ENCODE measurements at places on chromosomes 1 and 21. TPM values are rescaled to one million over a fixed set of nuclear protein-coding genes. Genes with fewer than 3 reads are reported as not detected.

Gene VHLL
- total RNA-seq = not detected

Gene KIF14
- total RNA-seq = 0.27 TPM

Gene ADAMTS1
- total RNA-seq = 116 TPM

Gene SPRR2D
- total RNA-seq = not detected

Gene MAB21L3
- under 0.01 TPM for total RNA-seq

Gene HES5
- not detected for total RNA-seq

Gene PEAR1
- 4.2 TPM for total RNA-seq

DNA sequence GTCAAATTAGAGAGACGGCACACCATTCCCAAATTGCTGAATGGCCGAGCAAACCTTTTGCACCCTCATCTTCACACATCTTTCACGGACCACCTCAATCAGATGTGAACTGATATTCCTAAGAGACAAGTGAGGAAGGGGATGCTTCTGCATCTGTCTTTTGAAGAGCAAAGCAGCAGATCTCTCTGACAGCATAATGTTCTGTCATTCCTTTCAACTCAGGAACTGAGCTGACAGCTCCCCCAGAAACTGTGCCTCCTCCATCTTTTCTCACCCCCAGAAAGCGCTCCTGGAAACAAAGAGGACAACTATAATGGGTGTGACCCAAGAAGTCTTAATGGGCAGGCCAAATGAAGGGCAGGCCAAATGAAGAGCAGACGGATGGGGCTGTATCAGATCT lies 256.4 kb downstream of the C1orf94 start:
- no peaks in the 10 kb centered on the region for H3K27me3 ChIP-seq
- H3K4me3 ChIP-seq = no peak overlapping the region
- no peak overlapping the region for H3K27ac ChIP-seq

DNA sequence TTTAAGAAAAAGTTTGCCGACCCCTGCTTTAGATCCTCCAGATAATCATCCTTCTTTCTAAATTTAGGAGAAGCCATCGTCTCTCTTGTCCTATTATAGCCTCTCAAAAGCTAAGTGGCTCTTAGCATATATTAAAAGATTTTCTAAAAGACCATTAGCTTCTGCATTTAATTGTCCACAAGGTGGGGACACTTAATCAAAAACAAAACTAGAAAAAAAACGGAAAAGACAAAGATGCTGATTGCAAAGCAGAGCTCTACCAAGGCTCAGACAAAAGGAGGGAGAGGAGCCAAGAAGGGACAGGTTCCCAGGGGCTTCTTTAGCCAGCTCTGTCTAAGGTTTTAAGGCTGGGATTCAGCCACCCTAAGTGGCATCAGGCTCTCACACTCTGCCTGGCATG lies 128.3 kb upstream of the HMGB4 start:
- no peak for DNase-seq
- no peaks in the 10 kb centered on the region for H3K36me3 ChIP-seq
- no peak overlapping the region for H3K27ac ChIP-seq
- H3K4me3 ChIP-seq = no peak overlapping the region

GRCh38 chr1:20555025-20555757 lies 2.8 kb downstream of the FAM43B start:
- no peaks in the 10 kb centered on the region for H3K4me1 ChIP-seq
- no peak overlapping the region for H3K27ac ChIP-seq
- H3K27me3 ChIP-seq = peaks cover 42% of the 10 kb centered on the region
- H3K4me3 ChIP-seq = no peak overlapping the region
- DNase-seq = peak; percentile 67
- H3K36me3 ChIP-seq = no peaks in the 10 kb centered on the region

DNA sequence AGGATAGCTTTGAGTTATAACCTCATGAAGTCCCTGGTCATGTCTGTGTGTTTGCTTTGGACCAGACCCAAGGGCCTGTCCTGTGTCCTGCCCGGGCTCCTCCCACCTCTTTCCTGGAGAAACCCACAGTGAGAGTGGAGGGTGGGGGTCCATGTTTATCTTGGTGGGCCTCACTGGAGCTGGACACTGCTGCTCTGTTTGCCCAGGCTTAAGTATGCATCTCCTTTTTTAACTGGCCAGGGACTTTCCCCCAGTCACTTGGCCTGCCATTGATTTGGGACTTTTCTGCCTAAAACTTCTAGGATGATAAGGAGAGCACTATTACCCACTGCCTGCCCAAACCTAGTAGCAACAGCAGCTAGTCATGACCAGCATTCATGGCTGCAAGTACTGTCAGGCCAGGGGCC lies 49.8 kb downstream of the DDR2 start:
- H3K27me3 ChIP-seq = no peaks in the 10 kb centered on the region
- no peaks in the 10 kb centered on the region for H3K36me3 ChIP-seq
- H3K27ac ChIP-seq = peak overlapping the region; percentile 61
- H3K4me3 ChIP-seq = no peak overlapping the region

DNA sequence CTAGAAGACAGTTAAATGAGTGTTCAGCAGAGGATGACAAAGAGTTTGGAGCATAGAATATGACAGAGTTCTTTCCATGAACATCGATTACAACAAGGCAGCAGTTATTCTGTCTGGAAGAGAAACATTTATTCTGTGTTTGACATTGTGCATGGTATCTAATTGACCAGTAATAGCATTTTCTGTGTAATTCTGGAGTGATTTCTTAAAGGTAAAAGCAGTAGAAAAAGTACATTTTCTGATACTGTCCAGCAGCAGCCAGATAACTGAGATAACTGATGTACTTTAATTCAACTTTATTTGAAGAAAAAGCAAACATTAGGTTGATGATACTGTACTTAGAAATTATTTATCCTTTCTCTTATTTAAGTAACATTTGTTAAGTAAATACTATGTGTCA lies 497.1 kb downstream of the AGBL4 start:
- H3K4me3 ChIP-seq = no peak overlapping the region
- no peak overlapping the region for H3K27ac ChIP-seq
- H3K36me3 ChIP-seq = no peaks in the 10 kb centered on the region
- no peaks in the 10 kb centered on the region for H3K27me3 ChIP-seq
- no peaks in the 10 kb centered on the region for H3K4me1 ChIP-seq

- no peak for DNase-seq
- no peaks in the 10 kb centered on the region for H3K27me3 ChIP-seq
Observed at GRCh38 chr1:106233511-106233910, 823.0 kb upstream of the PRMT6 start.

- no peak for DNase-seq
- peaks cover 7% of the 10 kb centered on the region for H3K4me1 ChIP-seq
- no peak overlapping the region for H3K27ac ChIP-seq
- H3K27me3 ChIP-seq = no peaks in the 10 kb centered on the region
- no peak overlapping the region for H3K4me3 ChIP-seq
Observed at GRCh38 chr1:228860911-228861831, 125.9 kb downstream of the RHOU start.

GRCh38 chr1:30904962-30905335 lies 3.6 kb downstream of the SDC3 start:
- no peaks in the 10 kb centered on the region for H3K36me3 ChIP-seq
- H3K4me3 ChIP-seq = no peak overlapping the region
- peak overlapping the region; percentile 95 for H3K27ac ChIP-seq

DNA sequence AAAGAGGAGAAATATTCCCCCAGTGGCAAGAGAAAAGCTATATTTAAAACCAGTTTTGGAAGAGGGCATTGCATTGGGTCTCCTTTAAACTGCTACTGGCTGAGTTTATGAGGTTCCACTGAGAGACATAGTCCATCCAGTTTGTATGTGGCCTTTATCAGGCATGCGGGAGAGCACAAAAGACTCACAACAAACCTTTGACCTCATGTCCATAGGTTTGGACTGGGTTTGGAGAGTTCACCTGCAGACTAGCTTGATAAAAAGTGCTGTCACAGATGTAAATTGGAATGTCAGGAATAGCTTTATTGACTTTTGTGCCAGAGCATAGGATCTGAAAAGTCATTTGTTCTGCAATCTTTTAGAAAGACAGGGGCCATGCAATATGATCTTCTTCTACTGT lies 131.0 kb upstream of the NRIP1 start:
- no peak overlapping the region for H3K4me3 ChIP-seq
- no peaks in the 10 kb centered on the region for H3K27me3 ChIP-seq
- peaks cover 20% of the 10 kb centered on the region for H3K4me1 ChIP-seq
- no peak for DNase-seq

GRCh38 chr1:192952646-192953045 lies 106.5 kb downstream of the UCHL5 start:
- no peaks in the 10 kb centered on the region for H3K4me1 ChIP-seq
- H3K4me3 ChIP-seq = no peak overlapping the region
- H3K36me3 ChIP-seq = no peaks in the 10 kb centered on the region
- H3K27ac ChIP-seq = no peak overlapping the region

- H3K27ac ChIP-seq = no peak overlapping the region
- no peaks in the 10 kb centered on the region for H3K4me1 ChIP-seq
- no peaks in the 10 kb centered on the region for H3K36me3 ChIP-seq
- DNase-seq = no peak
- no peak overlapping the region for H3K4me3 ChIP-seq
Observed at GRCh38 chr1:96581772-96582171, 139.8 kb upstream of the PTBP2 start.

DNA sequence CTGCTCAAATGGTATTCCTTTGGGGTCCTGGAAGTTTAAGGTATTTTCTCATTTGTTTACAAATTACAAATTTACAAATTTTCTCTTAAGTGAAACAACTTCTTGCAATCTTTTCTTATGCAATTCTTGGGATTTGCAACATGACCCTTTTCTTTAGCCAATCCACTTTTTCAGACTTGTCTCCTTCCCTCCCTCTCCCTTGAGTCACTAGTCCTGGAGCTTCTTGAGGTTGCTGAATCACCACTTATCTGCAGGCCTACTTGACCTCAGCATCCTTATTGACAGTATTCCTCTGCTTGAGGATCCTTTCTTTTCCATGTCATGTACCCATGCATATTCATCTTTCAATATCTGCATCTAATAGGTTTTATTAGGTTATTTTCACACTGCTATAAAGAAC lies 302.8 kb upstream of the ADAMTS5 start:
- no peaks in the 10 kb centered on the region for H3K36me3 ChIP-seq
- no peak for DNase-seq
- H3K27me3 ChIP-seq = no peaks in the 10 kb centered on the region

GRCh38 chr21:42398436-42399028 lies 2.7 kb upstream of the TMPRSS3 start:
- H3K27ac ChIP-seq = no peak overlapping the region
- DNase-seq = no peak
- H3K36me3 ChIP-seq = no peaks in the 10 kb centered on the region
- H3K4me1 ChIP-seq = no peaks in the 10 kb centered on the region
- no peaks in the 10 kb centered on the region for H3K27me3 ChIP-seq
- H3K4me3 ChIP-seq = no peak overlapping the region

DNA sequence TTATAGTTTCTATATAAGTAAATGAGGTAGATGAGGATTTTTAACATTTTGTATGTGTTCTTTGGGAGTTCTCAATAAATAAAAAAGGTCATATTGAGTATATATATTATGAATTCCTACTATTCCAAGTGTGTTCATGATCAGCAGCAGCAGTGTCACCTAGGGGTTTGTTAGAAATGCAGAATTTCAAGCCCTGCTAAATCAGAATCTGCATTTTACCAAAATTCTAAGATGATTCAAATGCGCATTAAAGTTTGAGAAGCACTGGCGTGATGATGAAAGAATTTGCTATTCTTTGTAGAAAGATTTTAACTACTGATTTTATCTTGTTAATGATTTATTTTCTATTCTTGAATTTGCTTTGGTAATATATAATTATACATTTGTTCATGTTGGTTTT lies 28.7 kb downstream of the F3 start:
- DNase-seq = no peak
- H3K4me3 ChIP-seq = no peak overlapping the region
- no peaks in the 10 kb centered on the region for H3K4me1 ChIP-seq
- no peak overlapping the region for H3K27ac ChIP-seq

GRCh38 chr1:202587859-202588485 lies 122.3 kb downstream of the SYT2 start:
- H3K4me1 ChIP-seq = peaks cover 59% of the 10 kb centered on the region
- peaks cover 2% of the 10 kb centered on the region for H3K36me3 ChIP-seq
- no peak for DNase-seq
- no peak overlapping the region for H3K4me3 ChIP-seq

GRCh38 chr1:24635195-24635843 lies 7.8 kb upstream of the SRRM1 start:
- DNase-seq = no peak
- H3K36me3 ChIP-seq = no peaks in the 10 kb centered on the region
- H3K27me3 ChIP-seq = no peaks in the 10 kb centered on the region
- H3K4me1 ChIP-seq = no peaks in the 10 kb centered on the region

GRCh38 chr1:33140153-33141149 lies 41.4 kb downstream of the TRIM62 start:
- no peaks in the 10 kb centered on the region for H3K27me3 ChIP-seq
- no peak overlapping the region for H3K4me3 ChIP-seq
- peaks cover 25% of the 10 kb centered on the region for H3K4me1 ChIP-seq
- no peaks in the 10 kb centered on the region for H3K36me3 ChIP-seq

GRCh38 chr21:35457097-35457804 lies 408.1 kb upstream of the RUNX1 start:
- no peaks in the 10 kb centered on the region for H3K4me1 ChIP-seq
- H3K27ac ChIP-seq = no peak overlapping the region
- no peaks in the 10 kb centered on the region for H3K36me3 ChIP-seq
- DNase-seq = no peak

DNA sequence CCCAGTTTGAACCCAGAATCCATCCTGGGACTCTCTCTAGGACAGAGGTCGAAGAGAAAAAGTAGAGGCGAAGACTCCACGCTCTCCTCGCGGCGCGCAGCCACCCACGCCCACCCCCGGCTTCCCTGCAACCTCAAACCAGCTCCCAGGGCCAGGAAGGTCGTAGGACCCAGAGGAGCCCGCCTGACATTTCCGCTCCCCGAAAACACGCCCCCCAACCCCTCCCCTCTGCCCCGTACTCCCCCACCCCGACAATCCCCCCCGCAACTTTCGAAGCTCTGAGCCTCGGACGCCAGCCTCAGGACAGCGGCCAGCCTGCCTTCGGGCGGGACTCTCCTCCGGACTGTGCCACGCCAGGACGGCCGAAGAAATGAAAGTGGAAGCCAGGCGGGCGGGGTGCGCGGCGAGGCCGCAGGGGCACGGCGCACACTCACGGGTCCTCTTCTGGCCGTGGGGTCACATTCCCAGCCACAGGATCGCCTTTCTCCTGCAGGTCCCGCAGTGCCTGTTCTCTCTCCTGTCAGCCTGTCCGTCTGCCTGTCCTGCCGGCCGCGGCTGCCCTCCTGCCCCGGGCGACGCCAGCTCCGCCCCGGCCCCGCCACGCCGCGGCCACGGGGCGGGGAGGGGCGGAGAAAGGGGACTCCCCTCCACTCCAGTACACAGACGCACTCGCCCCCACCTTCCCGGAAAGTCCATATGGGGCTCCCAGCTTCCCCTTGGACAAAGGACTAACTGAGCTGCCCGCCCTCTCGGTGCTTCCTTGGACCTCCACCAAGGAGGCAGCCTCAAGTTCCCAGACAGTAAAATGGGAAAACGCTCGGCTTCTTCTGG lies at the start of gene MOB3C:
Gene MOB3C, minus strand, starts transcription at position 535 of the 831 bp plus-strand sequence. CDS start 3,490 bp downstream, outside the sequence.
- H3K27me3 ChIP-seq = no peaks in the 10 kb centered on the region
- peak within 1 kb of the TSS; percentile 97 for H3K27ac ChIP-seq
- H3K4me1 ChIP-seq = peaks cover 47% of the 10 kb centered on the region
- DNase-seq = peak; percentile 96
- H3K4me3 ChIP-seq = peak within 1 kb of the TSS; percentile 84

Measured in sigmoid colon (tissue), 7 donors.